ENCODE measurements at places on chromosomes 1 and 21. TPM values are rescaled to one million over a fixed set of nuclear protein-coding genes. Genes with fewer than 3 reads are reported as not detected.

RHBDL2 gene
- polyA plus RNA-seq: 1.3 TPM

CHRM3 gene
- polyA plus RNA-seq: 2.4 TPM

TXLNA gene
- polyA plus RNA-seq: 42.6 TPM

OR2AK2 gene
- not detected for polyA plus RNA-seq

GRHL3 gene
- 0.34 TPM for polyA plus RNA-seq

CD58 gene
- 13.9 TPM for polyA plus RNA-seq

CRNN gene
- not detected for polyA plus RNA-seq

SLAMF6 gene
- 0.37 TPM for polyA plus RNA-seq

Measured in left lung (tissue), 14 donors.